ENCODE measurements at places on chromosomes 12 and 14. TPM values are rescaled to one million over a fixed set of nuclear protein-coding genes. Genes with fewer than 3 reads are reported as not detected.
A peak's percentile ranks its signal among the peaks of the same experiment; 100 is the strongest.

Gene EPYC
- not detected for total RNA-seq

Gene INHBE
- 3.4 TPM for total RNA-seq

Gene IL31
- not detected for total RNA-seq

Gene CLEC1A
- not detected for total RNA-seq

Gene MYBPC1
- not detected for total RNA-seq

- DNase-seq, result no peak
These were observed 135.0 kb downstream of the FOXG1 start for GRCh38 chr14:28901631-28902030.

DNA sequence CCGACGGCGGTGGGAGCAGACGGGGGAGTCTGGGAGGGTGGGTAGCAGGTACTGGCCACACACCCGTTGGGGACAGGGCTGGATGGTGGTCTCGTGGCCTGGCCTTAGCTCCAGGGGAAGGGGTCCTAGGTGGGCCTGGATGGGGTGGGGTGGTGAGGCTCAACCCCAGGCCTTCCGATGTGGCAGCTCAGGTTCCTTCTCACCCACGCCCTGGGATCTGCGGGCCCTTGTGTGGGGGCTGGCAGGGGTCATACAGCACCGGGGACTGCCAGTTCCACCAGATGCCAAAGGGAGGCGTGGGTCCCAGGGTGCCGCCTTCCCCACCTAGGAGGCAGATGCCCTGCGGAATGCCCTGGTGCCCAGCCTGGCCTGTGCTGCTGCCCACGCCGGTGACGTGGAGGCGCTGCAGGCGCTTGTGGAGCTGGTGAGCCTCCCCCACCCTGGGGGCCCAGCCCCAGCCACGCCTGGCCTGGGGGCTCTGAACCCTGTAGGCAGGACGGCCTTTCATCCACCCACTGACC lies 21.0 kb downstream of the ASPG start:
- DNase-seq, result no peak

DNA sequence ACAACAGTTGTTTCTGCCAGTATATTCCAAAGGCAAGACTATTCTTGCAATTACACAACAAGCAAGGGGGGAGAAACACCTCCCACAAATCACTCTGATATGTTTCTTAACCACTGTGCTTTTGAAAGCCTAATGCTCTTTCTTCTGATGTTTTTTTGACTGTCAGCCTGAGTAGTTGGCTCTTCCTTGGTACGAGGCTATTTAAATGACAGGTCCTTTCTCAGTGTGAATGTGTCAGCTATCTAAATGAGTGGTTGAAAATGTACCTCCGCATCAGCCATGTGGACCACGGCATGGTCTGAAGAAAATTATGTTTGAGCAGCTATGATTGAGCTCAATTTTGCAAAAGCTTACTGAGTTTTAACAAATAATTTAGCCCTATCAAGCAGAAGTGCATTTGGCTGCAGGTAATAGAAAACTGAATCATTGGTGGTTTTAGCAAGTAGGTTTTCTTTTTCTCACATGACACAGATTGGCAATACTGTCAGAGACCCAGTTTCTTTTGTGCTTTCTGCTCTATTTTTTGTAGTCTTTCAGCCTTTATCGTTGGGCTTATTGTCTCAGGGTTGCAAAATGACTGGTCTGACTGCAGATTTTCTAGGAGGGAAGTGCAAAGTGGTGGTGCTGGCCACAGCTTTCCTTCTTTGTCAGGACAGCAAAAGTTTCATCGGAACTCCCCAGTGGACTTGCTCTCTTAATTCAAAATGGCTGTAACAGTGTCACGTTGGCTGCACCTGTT lies 162.8 kb downstream of the RGS6 start:
- DNase-seq, result no peak

- no peak for DNase-seq
These were observed 1787.2 kb upstream of the SEL1L start for GRCh38 chr14:83320837-83321236.

DNA sequence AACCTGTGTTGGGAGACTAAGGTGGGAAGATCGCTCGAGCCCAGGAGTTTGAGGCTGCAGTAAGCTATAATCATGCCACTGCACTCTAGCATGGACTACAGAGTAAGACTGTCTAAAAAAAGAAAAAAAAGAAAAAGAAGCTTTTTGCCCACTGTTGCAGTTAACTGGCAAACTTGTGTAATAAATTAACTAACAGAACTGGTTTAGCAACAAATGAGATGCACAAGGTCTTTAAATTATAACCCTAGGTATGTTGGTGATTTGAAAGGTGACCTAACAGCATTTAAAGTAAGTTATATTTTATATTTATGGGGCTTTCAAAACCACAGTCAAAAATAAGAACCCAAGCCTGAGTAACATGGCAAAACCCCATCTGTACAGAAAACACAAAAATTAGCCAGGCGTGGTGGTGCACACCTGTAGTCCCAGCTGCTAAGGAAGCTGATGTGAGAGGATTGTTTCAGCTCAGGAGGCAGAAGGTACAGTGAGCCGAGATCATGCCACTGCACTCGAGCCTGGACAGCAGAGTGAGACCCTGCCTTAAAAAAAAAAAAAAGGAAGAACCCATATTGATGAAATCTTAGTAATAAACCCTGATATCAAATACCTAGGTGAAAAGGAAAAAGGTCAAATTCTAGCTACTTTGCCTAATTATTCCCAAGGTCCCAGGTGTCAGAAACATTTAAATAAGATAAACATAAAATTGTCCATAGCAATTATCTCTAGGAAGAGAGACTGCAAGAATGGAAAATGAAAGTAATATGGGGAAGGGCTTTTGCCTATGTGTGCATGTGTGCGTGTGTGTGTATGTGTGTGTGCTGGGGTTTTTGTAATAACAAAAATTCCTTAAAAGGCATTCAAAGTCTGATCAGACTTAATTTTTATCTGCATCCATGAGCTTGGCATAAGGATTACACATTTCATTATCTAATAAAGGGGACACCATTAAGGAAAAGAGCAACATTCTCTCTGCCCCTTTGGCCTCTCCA lies 15.4 kb downstream of the SYNE2 start:
- DNase-seq, result peak; percentile 84

DNA sequence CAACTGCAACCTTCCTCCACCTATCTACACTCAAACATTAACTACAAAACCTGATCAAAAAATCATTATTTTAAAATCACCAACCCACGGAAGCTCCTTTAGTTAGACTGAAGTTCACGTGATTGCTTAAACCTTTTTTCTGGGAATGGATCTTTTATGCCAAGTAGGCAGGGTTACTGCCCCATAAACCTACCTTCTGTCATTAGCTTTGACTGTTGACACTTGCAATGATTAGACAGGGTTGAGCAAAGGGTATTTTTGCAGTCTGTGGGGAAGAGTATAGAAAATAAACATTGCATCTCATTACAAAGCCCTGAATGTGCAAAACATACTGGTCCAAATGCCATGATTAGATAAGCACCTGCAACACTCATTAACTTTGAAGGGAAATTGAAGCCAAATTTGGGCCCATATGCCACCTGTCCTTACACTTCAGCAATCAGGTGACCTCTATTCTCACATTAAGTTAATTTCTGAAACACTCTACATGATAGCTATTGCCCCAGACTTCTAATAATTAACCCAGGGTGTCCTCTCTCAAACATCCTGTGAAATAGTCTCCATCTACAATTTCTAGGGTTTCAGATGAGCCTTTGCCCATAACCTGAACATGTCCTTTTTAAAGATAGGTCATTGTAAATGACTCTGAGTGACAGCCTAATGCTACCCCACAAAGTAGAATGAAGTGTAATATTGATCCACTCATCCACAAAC lies 156.0 kb upstream of the PLEKHG7 start:
- DNase-seq, result peak; percentile 42

DNA sequence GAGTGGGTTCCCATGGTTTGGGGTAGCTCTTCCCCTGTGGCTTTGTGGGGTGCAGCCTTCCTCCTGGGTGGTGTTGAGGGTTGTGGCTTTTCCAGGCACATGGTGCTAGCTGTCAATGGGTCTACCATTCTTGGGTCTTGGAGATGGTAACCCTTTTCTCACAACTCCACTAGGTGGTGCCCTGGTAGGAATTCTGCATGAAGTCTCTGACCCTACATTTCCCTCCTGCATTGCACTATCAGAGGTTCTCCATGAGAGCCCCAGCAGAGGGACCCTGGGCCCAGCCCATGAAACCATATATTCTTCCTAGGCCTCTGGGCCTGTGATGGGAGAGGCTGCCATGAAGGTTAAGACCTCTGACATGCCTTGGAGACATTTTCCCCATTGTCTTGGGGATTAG lies 1093.3 kb downstream of the SLC16A7 start:
- peak; percentile 2 for DNase-seq

DNA sequence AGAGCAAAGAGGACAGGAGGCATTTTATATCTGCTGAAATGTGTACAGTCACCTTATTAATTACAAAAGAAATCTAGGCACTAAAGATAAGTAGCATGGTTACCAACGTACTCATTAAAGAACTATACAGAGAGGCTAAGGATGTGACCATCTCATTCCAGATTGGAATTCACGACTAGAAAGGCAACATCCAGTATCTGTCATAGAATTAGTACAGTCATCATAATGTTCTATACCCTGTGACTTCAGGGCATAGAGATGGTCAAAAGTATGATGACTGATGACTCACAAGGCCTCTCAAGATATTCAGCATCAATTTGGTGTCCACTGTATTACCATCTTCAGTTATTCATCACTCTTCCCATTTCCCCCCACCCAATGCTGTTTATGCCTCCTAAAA lies 144.0 kb upstream of the PLEKHG7 start:
- DNase-seq, result no peak

- DNase-seq, result no peak
These were observed 24.3 kb upstream of the SUPT16H start for GRCh38 chr14:21408147-21408546.

DNA sequence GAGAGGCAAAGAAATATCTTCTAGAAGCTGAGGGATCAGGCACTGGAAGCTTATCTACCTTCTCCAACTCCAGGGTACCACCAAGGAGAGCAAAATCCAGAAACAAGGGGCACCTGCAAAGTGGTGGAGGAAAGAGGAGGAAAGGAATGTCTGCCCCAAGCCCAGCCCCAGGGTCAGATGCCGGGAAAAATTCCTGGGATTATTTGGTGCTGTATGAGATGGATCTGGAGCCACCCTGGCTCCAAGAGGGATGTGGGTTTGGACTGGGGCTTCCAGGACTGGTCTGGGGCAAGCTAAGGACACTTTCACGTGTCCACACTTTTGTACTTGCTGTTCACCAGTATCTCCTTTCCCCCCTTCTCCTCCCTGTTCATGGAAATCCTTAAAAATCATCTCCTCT lies 69.8 kb downstream of the DPF3 start:
- DNase-seq, result no peak

GRCh38 chr12:128076188-128076587 lies 190.8 kb upstream of the TMEM132C start:
- no peak for DNase-seq

- DNase-seq, result no peak
These were observed 29.8 kb downstream of the ANKRD9 start for GRCh38 chr14:102479777-102480176.

- DNase-seq, result no peak
These were observed 128.2 kb downstream of the TMEM30B start for GRCh38 chr14:61152851-61153364.

GRCh38 chr12:10562306-10562933 lies 51.0 kb downstream of the MAGOHB start:
- DNase-seq, result peak; percentile 76

- DNase-seq, result no peak
These were observed 9.1 kb downstream of the BTBD6 start for GRCh38 chr14:105257464-105257863.

DNA sequence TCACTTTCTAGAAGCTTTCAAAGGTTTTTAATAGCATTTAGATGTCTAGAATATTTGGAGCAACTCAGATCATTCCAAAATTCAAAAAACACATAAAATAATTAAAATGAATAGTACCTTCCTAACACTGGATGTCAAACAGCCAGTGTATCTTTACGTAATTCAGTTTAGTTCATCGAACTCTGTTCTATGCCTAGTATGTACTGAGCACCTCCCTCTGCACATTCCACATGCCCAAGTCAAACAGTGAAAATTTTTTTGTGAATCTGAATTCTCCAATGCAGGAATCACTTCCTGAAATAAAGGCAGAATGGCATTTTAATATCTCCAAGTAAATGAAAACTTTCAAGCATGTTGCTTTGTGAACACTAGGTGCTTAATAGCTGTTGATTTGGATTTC lies 192.3 kb downstream of the C12orf42 start:
- DNase-seq, result no peak

- DNase-seq, result no peak
These were observed 232.1 kb downstream of the FOXN3 start for GRCh38 chr14:89184952-89185351.

- DNase-seq, result no peak
These were observed 9.1 kb downstream of the CRACR2A start for GRCh38 chr12:3743803-3744202.

DNA sequence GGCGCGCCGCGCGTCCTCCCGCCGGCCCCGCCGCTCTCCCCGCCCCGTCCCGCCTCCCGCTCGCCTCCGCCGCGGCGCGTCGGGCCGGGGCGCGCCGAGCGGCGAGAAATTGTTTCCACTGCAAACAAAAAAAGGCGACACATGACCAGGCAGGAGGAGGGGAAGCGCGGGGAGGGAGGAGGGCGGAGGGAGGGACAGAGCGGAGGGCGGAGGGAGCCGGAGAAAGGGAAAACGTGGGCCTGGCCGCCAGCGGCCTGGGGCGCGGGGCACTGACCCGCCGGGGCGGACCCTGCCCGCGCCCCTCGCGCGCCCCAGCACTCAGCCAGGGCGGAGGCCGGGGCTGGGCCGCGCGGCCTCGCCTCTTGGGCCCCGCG lies at the start of gene FOXN3:
TSS of gene FOXN3 (minus strand) at position 143 of the 374 bp plus-strand sequence. CDS start 4,757 bp downstream, outside the sequence.
- DNase-seq, result peak; percentile 91

- no peak for DNase-seq
These were observed 266.9 kb downstream of the RASSF9 start for GRCh38 chr12:85569261-85569660.

GRCh38 chr12:88625356-88625755 lies 45.1 kb upstream of the KITLG start:
- no peak for DNase-seq

DNA sequence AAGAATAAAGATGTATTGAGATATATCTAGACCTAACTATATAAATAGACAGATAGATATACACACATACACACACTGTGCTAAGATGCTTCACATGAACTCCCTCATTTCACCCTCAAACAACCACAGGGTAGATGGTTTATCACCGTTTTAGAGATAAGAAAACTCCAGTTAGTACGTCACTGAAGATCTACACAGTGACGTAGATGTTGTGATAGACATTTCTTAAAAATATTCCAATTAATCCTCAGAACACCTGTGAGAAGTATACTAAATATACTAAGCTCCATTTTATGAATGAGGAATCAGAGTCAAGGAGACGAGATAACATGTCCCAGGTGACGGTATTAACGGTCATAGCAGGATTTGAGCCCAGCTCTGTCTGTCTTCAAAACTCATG lies 31.5 kb downstream of the CCDC60 start:
- DNase-seq, result no peak

- no peak for DNase-seq
These were observed 1189.4 kb upstream of the USP15 start for GRCh38 chr12:61070640-61071414.

GRCh38 chr12:114935658-114936057 lies 251.7 kb upstream of the TBX3 start:
- DNase-seq, result peak; percentile 30

DNA sequence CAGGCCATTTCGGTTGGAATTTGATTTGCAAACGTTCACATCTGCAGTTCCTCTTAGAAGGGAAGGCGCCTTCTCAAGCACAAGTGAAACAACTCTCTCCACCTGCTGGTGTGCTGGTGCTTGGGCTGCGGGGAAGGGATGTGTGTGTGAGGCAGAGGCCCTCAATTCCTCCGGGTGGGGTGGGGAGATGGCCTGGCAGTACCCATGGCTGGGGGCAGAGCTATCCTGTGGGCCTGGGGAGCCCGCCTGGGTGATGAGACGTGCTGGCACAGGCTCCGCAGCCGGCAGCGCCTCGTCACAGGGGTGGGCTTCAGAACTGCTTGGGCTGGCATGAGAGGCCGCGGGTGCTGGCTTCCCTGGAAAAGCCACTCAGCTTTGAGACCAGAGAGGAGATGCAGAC lies 28.9 kb upstream of the TDRD9 start:
- DNase-seq, result peak; percentile 67
